Renal cortical epithelial cell (primary cell): ENCODE measurements at places on chromosomes 13 and 19. TPM values are rescaled to one million over a fixed set of nuclear protein-coding genes. Genes with fewer than 3 reads are reported as not detected.
A peak's percentile ranks its signal among the peaks of the same experiment; 100 is the strongest.

The MIER2 gene
- total RNA-seq = 14.4 and 18.1 TPM in 2 replicates

DNA sequence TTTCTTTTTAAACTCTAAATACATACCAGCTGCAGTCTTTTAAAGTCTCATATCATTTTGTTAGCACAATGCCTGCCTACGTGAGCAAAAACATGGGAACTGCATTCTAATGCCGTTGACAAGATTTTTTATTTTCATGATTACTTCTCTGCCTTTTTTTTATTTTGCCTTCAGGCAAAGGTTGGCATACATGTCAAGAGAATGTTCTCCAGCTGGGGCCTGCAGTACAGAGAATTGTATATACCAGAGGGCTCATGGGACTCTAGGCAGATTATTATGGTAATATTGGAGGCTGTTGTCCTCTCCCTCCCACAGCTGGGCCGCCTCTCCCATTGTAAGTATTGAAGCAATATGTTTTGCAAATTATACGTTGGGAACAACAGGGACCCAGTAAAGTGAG, 53.9 kb upstream of the OBI1 start:
- no peak for DNase-seq

- DNase-seq = peak; percentile 57
These were observed 160.0 kb upstream of the ATXN8OS start for GRCh38 chr13:69947582-69947981.

- DNase-seq = peak; percentile 40
These were observed 1419.4 kb upstream of the SPRY2 start for GRCh38 chr13:81760316-81760715.

- DNase-seq = no peak
These were observed 38.0 kb upstream of the TEX29 start for GRCh38 chr13:111282425-111282824.

The RETN gene
- not detected in 2 replicates for total RNA-seq

DNA sequence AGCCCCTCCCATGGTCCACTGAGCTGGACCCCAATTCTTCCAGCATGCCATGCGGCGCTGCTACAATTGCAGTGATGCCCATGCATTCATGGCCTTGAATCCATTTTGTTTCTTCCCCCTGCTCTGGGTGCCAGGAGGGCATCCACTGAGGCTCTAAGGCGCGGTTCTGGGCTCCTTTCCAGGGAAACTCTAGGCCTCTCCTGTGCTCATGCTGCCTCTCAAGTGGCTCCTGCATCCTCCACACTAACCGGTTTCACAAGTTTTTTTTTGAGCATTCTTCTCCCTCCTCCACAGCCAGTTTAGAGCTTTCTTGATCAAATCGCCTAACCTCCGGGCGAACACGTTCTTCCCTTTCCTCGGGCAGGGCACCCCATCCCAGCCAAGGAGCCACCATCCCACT, 69.1 kb upstream of the FLT1 start:
- DNase-seq = peak; percentile 28
